Uterus (tissue), 4 donors: ENCODE measurements at places on chromosomes 11 and 22.
A peak's percentile ranks its signal among the peaks of the same experiment; 100 is the strongest.

- DNase-seq, result no peak
Observed at GRCh38 chr11:44758983-44759382, 32.2 kb downstream of the TSPAN18 start.

DNA sequence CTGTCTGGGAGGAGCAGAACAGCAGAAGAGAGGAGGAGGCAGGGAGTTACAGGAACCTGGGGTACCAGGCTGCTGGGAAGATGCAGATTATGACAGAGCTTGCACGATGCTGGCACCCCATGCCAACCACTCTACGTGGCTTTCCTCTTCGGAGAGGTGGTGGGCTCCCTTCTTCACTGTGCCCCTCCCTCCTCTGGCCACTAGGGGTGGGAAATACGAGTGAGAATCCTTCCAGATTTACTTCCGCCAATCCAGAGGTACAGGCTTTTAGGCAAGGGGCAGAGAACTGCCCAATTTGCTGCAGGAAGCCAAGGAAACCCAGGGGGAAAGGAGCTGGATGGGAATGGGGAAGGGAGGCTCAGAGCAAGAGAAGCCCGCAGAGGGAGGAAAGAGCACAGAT is 12.3 kb downstream of the HYOU1 start:
- no peak for DNase-seq

GRCh38 chr11:59669611-59670009 is 773 bp upstream of the PATL1 start:
- peak; percentile 44 for DNase-seq

DNA sequence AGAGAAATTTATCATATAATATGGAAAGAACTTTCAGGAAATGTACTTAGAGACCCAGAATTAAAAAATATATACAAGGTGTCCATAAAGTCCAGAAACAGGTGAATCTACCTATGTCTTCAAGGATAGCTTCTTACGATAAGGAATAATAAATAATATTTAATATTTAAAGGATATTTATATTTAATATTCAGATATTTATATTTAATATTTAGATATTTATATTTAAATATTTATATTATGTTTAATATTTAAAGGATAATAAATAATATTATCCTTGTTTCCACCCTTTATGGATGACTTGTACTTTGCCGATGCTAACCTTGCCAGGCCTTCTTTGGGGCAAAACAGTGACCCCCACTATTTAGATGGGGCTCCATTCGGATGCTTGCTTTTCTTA is 169.5 kb upstream of the CADM1 start:
- DNase-seq, result no peak

DNA sequence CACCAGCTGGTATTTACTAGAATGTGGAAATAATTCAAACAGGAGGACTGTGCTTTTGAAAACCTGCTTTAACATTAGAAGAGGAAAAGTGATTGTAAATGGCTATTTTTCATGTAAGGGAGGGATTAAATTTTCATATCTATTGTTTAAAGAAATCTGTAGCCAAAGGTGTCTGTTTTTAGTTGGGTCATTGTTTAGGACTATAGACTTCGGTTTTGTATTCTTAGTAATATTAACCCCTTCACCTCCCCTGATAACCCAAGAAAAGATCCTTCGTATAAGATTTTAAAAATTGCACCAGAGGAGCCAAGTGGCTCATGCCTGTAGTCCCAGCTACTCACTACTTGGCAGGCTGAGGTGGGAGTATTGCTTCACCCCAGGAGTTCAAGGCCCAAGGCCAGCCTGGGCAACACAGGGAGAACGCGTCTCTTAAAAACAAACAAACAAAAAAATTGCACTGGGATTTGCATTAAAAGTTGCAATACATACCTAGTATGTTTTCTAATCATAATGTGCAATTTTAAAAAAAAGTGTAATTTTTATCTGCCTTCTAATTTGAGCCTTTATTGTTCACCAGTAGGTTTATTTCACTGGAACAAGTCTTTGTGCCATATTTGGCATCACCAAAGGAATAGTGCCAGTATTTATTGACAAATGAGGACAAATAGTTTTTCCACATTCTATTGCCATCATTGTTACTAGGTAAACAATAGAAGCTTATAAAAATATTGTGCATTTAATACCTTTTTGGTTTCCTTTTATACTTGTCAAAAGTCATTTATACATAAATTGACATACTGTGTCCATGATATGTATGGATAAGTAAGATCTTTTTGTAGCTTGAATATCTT is 34.3 kb downstream of the MTMR3 start:
- DNase-seq, result no peak

- DNase-seq, result no peak
Observed at GRCh38 chr11:488992-489391, 18.1 kb downstream of the RNH1 start.
